Stimulated activated CD8-positive, alpha-beta memory T cell treated with anti-CD3 and anti-CD28 coated beads, Interleukin-4, amount 100 ng/mL, for 48 hours (primary cell): ENCODE measurements at places on chromosomes 12 and 14.

GRCh38 chr14:70047598-70048312 is 141.0 kb downstream of the SLC8A3 start:
- no peak for DNase-seq

- DNase-seq = peak; percentile 27
Measured at GRCh38 chr12:85575120-85576096, 260.8 kb downstream of the RASSF9 start.

DNA sequence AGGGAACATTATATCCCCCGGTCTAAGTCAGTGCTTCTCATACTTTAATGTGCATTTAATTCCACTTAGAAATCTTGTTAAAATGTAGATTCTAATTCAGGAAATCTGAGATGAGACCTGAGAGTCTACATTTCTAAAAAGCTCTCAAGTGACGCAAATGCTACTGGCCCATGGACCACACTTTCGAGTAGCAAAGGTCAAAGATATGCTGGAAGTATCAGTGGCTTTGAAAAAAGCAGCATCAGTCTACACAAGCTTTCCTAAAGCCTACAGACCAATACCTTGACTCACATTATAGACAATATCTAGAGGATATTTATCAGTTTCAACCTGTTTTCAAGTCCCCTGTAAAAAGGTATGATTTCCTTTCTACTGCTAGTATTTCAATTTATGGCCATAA is 248.6 kb downstream of the CEP128 start:
- DNase-seq = no peak

GRCh38 chr14:84929834-84930233 is 600.1 kb upstream of the FLRT2 start:
- DNase-seq = no peak

DNA sequence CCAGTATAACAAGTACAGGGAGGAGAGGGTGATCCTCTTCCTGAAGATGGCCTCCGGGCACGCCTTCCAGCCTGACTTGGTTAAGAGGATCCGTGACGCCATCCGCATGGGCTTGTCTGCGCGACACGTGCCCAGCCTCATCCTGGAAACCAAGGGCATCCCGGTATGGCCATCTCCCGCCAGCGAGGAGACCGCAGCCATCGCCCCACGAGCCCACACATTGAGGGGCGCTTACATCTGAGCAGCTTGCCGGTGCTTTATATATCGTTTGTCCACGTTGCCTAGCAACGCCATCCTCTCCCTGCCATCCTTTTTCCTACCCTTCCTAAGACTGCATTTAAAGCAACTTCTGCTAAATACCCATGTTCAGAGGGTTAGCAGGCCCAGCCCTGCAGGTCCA is 71.5 kb downstream of the AACS start:
- no peak for DNase-seq

DNA sequence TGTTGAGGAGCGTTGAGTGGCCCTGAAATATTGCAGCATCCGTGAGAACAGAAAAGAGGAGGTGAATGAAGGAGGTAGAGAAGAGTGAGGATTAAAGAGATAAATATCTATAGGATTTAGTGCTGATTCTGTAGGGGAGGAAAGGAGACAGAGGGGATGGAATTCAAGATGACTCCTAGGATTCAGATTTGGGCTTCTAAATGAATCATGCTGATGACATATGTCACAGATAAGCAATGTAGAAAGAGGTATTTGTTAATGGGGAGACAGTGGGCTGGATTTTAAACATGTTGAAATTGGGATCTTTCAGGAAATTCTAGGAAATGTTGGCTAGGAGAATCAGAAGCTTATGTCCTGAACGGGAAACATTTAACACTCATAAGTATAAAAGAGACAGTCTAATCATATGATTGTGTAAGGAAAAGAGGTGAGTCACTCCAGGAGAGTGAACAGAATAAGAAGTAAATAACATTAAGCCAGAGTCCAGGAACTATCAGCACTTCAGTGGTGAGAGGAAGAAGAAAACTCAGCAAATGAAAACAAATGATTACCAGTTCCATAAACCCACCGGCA is 58.1 kb upstream of the DIO2 start:
- DNase-seq = no peak

DNA sequence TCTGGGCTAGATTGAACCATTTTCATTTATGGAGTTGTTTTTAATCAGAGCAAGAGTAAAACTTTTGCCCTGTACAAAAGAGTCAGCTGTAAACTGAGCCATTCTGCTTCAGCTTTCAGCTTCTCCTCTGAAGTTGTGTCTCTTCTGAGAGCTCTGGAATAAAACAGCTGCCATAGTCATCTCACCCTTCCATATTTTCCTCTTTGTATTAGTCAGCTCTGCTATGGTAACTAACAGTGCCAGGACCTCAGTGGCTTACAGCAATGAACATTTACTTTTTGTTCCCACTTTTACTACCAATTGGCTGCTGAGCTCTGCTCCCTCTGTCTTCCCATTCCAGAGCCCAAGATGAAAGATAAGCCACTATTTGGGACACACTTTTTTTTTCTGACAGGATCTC is 178.5 kb downstream of the DAD1 start:
- DNase-seq = no peak

- DNase-seq = no peak
Measured at GRCh38 chr14:105690671-105691070, 164.3 kb downstream of the TMEM121 start.

- DNase-seq = no peak
Measured at GRCh38 chr14:102019006-102019540, 54.7 kb downstream of the DYNC1H1 start.

DNA sequence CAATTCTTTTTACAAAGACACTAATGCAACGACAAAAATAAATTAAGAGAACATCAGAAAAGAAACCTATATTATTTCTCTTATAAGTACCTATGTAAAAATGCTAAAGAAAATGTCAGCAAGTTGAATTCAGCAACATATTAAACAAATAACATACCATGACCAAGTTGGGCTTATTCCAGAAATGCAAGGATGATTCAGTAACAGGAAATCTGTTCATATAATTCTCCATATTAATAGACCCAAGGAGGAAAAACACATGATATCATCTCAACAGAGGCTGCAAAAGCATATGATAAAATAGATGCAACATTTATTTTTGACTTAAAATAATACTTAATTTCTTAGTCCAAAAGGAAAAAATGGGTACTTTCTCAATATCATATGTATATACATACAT is 25.1 kb upstream of the GPHB5 start:
- DNase-seq = no peak

GRCh38 chr12:31736472-31736871 is 7.7 kb upstream of the AMN1 start:
- DNase-seq = peak; percentile 66

DNA sequence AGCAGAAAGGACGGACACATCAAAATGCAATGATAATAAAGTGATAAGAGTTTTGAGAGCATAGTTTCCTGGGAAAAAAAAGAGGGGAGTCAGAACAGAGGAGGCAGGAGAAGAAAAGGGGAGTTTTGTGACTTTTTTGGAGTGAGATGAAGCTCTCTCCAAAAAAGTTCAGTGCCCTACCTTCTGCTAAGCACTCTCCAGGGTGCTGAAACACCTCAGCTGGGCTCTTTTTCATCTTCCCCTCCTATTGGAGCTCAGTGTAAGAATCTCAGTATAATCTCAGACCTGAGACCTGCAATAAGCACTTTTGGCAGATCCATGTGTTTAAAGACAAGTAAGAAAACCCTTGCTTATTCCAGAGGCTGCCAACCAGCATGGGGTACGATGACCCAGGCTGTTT is 58.9 kb upstream of the SRRM4 start:
- DNase-seq = no peak

GRCh38 chr14:100580316-100581227 is 6.6 kb downstream of the BEGAIN start:
- DNase-seq = no peak

DNA sequence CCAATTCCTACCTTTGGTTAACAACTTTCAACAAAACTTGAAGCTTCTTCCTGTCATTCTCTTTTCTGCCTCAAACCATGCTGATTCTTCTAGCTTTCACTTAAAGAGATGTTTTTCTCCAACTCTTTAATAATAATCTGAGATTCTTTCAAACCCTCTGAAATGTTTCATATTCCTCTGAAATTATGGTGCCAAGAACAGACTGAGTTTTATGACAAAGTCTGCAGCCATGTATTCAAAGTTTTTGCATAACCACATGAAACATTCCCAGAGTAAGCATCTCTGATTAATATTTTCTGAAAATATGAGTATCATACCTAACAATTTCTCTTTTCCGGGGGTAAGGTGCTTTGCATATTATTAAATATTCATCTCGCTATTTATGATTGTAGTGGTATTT is 59.1 kb upstream of the DCN start:
- no peak for DNase-seq

- DNase-seq = no peak
Measured at GRCh38 chr12:108907839-108908351, 28.0 kb downstream of the DAO start.

DNA sequence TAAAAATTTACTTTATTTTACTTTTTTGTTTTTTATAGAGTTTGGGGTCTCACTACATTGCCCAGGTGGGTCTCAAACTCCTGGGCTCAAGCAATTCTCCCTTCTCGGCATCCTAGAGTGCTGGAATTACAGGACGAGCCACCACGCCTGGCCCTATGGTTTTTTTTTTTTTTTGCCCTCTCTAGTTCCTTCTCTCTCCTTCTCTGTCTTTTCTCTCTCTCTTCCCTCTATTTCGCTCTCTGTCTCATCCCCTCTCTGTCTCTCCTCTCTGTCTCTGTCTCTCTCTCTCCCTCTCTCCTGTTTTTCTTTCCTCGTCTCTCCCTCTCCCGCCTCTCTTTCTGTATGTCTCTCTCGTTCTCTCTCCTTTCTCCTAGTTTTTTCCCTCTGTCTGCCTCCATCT is 202.6 kb upstream of the LHX5 start:
- DNase-seq = no peak

GRCh38 chr12:84974155-84974815 is 61.7 kb upstream of the SLC6A15 start:
- no peak for DNase-seq

DNA sequence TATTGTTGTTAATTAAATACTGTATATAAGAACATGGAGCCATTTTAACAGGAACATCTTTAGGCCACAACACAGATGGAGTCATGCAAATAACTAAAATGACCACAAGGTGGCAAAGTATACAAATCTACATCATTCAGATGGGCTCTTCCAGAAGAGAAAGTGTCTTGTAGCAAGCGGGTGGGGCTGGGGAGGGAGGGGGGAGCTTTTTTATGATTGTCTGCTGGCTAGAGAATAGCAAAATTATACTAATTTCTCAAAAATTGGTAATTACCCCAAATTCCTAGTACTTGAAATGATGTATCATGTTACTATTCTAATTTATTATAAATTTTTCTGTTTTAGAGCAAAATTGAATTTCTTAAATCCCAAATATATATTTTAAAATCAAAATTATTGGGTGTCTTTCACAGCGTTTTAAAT is 378.7 kb downstream of the PRKD1 start:
- DNase-seq = no peak

DNA sequence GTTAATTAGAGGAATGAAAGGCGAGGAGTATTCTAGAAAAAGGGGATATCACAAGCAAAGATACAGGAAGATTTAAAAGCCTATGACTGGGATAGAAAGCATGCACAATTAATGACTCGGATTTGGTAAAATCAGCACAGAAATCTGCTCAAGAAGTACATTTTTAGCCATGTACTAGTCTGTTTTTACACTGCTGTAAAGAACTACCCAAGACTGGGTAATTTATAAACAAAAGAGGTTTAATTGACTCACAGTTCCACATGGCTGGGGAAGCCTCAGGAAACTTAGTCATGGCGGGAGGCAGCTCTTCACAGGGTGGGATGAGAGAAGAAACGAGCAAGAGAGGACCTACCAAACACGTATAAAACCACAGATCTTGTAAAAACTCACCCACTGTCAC is 716.3 kb upstream of the MDGA2 start:
- no peak for DNase-seq

DNA sequence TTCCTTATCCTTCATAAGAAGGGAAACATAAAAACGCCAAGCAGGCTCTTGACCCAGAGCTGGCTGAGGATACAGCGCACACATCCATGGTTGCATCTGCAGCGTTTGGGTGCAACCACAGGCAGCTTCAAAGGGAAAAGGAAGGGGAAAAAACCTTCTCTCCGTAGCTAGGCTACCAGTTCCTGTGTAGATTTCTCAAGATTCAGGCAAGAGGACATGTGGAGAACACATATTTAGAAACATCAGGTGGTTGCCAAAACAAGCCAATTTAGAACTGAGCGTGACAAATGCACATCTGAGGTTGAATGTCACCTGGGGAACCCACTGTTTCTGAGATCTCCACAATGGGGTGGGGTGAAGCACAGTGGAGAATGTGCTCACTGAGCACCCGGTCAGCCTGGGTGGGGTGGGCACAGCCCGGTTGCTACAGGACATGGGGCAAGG is 78.3 kb upstream of the BDKRB2 start:
- DNase-seq = peak; percentile 24

- DNase-seq = no peak
Measured at GRCh38 chr12:59627582-59627981, 31.8 kb downstream of the SLC16A7 start.

DNA sequence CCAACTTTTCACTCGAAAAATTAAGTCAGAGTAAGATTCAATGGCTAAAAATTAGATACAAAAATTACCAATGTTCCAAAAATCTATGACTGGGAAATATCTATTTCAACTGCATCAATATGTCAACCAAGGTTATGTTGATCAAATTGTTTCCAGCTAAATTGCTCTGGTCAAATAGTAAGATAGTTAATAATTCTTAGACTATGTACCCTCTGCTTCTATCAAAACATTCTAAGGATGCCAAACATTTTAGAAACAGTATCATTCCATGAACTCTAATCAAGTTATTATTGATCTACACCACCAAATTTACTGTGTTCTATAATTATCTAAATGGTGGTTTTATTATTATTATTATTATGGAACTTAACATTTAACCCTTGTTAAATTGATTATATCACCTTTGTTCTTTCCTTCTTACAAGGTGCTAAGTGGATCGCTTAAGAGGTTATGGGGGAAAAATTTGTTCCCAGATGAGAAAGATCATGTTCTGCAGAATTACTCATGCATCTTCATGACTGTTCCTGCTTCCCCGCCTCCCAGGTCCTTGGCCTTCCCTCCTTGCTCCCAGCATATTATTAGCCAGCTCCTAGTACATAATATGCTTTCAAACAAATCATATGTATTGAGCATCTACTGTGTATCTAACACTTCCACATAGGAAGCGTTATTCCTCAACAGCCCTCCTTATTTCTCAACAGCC is 240.5 kb upstream of the KRR1 start:
- DNase-seq = no peak

DNA sequence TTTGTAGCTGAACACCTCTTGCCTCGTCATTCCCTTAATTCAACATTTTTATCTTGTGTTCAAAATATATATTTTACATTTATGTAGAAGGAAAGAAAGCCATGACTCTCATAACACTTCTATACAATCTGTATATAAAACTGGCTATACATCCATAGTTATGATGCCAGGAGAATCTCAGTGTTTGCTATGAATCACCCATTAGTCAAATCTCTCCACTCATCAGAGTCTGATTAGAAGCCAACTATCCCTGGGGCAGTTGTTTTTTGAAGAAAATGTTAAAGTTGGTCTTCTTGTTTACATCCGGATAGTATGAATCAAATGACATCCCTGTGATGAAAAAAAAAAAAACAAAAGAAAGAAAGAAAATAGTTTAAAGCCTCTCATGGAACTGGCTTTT is 503.9 kb downstream of the NELL2 start:
- DNase-seq = no peak

GRCh38 chr12:123532019-123532418 is 1.5 kb downstream of the RILPL1 start:
- peak; percentile 26 for DNase-seq

- no peak for DNase-seq
Measured at GRCh38 chr12:127270193-127270592, 996.8 kb upstream of the TMEM132C start.

- no peak for DNase-seq
Measured at GRCh38 chr12:132312516-132312915, 16.9 kb downstream of the GALNT9 start.

- no peak for DNase-seq
Measured at GRCh38 chr14:102770147-102771123, 6.8 kb upstream of the TRAF3 start.
